ENCODE measurements at places on chromosomes 7 and 10.
A peak's percentile ranks its signal among the peaks of the same experiment; 100 is the strongest.

DNA sequence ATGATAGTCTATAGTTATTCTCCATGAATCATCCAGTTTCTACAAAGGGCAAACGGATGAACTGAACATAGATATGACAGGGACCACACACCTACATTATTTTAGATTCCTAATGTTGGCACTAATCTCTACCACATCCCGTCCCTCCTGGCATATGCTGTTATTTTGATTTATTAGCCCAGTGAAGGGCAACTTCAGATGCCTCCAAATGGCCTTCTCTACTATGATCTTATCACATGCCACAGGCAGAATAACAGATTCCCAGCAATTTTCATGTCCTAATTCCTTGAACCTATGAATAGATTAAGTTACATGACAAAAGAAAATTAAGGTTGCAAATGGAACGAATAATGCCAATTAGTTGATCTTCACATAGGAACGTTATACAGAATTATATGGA, 474.7 kb downstream of the ANKRD7 start:
- DNase-seq = no peak

- DNase-seq = no peak
These were observed 65.8 kb upstream of the PRSS58 start for GRCh38 chr7:142323706-142324105.

DNA sequence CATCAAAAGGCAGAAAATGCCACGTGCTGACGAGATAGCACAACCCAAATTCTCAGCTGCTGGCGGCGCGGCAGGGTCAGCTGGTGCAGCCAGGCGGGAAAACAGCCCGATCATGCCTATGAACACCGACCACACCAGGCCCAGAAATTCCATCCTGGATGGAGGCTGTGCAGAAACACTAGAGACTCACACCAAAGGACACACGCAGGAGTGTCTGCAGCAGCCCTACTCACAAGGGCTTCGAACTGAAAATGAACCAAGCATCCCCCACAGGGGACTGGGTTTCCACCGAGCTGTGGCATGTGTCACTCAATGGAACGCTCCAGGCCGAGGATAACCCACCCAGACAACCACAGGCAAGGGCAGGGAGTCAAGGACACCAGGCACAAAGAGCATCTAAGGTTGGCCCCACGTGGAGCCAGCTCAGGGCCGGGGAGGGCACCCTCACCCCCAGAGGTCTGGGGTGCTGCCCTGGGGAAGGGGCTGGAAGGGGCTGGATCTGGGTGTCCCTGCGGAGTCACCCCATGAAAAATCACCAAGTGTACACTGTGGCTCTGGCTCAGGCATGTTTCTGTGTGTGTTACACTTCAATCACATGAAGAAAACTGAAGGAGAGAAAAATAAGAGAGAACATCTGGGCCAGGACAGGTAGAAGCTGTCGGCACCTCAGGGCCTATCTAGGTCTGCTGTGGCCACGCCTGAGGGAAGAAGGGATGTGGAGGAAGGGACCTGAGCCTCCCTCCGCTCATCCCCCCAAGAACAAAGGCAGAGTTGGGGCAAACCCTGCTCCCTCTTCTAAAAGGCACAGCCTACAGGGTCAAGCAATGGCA, 33.0 kb downstream of the RASGEF1A start:
- DNase-seq = no peak

DNA sequence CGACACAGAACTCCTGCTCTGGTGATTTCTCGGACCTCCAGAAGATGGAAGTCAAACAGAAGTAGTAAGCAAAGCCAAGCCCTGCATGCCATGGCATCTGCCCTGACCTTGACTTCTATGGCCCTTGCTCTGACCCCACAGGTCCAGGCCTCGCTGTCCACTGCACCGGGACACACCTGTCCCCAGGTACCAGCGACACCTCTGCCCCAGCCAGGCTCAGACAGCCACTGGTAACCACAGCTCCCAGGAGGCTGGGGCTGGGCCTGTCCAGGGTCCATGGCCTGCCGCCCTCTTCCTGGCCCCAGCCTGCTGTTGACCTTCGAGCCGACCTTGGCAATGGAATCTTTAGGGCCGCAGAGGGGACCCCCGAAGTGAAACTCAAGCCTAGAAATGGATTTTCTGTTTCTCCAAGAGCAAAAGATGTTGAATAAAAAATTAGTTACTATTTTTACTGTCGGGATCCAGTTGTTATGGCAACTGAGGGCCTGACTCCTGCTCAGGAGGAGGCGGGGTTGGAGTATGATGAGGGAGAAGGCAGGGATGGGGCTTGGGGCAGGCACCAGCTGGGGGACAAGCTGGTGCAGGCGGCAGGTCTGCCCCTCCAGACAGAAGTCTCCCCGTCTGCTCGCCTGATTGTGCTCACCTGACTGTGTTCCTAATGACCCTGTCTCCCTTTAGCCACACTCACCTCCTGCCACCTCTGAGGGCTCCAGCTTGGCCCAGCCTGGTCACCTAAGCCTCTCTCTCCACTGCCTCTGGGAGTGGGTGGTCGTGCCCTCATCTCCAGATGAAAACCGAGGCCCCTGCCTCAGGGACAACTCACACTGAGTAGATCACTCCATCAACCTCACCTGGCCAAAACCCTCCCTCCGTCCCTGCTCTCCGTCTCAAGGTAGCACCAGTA, 4.1 kb upstream of the MMD2 start:
- no peak for DNase-seq

GRCh38 chr10:114650266-114650665, 7.8 kb downstream of the ABLIM1 start:
- no peak for DNase-seq

- DNase-seq = peak; percentile 57
These were observed 587 bp upstream of the GRK5 start for GRCh38 chr10:119206603-119207365.

- no peak for DNase-seq
These were observed 42.6 kb upstream of the FAM133B start for GRCh38 chr7:92632791-92633190.

GRCh38 chr10:5411941-5412276, 448 bp upstream of the NET1 start:
- DNase-seq = no peak

- no peak for DNase-seq
These were observed 1.0 kb downstream of the BUD31 start for GRCh38 chr7:99409806-99410205.

GRCh38 chr10:68877482-68878110, 23.5 kb upstream of the DDX50 start:
- no peak for DNase-seq

DNA sequence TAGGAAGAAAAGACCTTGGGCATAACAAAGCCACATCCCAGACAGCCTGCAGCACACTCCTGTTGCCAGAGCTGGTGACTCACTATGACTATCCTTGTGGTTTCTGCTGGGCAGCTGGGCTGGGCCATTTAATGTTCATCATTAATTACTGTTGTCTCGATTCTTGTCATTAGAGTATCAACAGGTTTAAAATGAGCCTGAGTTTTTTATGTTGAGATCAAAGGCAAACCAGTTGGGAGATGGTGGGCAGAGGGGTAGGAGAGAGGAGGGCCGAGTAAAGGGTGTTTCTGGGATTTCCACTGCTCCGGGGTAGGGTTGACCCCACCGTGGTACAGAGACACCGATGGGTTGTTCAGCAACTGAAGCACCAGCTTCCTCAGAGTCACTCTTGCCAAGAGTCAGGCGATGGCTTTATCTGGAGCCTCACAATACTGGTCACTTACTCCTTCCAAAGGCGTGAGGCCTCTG, 128.7 kb upstream of the LYZL1 start:
- DNase-seq = no peak

GRCh38 chr10:35409094-35409582, 72.8 kb downstream of the CCNY start:
- peak; percentile 69 for DNase-seq

GRCh38 chr7:136234040-136234439, 256.9 kb upstream of the MTPN start:
- no peak for DNase-seq

DNA sequence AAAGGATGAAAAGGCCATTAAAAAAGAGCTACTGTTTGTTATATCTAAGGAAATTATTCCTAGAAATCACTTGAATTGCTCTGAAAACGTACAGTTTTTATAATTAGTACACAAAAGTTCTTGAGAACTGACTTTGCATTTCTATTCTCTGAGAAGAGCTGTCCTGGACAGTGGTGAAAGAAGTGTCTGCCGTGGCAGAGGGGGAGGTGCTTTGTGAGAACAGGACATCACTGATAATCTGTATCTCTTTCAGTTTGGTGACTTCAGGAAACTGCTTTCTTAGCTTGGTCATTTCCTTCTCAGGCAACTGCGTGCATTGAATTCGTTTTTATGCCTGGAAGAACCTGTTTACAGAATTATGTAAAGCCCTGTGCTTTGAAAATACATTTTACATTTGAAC, 52.1 kb downstream of the POLL start:
- DNase-seq = no peak

DNA sequence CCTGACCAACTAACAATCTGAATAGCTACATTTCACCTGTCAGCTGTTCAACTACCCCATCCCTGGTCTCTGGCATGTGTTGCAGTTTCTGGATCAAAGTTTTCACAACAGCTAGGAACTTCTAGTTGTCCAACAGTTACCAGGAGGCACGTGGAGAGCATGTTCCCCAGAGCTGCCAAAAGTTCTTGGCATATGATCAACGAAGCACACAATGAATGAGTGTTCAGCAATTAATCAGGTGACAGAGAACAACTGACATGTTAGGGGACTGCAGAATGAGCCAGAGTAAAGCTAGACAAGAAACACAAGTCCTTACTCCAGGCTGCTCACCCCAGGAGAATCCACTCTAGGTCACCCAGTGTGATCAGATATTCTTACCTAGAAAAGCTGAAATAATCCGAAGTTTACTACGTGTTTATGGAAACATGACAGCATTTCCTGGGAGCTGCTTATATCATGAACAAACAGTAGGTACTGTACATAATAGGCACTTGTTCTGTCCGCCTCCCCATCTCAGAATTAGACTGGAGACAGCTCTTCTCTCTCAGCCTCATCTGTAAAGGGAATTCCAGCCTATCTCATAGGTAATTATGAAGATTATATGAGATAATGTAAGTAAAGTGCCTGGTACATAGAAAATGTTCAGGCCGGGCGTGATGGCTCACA, 50.6 kb downstream of the ZNF438 start:
- DNase-seq = no peak

DNA sequence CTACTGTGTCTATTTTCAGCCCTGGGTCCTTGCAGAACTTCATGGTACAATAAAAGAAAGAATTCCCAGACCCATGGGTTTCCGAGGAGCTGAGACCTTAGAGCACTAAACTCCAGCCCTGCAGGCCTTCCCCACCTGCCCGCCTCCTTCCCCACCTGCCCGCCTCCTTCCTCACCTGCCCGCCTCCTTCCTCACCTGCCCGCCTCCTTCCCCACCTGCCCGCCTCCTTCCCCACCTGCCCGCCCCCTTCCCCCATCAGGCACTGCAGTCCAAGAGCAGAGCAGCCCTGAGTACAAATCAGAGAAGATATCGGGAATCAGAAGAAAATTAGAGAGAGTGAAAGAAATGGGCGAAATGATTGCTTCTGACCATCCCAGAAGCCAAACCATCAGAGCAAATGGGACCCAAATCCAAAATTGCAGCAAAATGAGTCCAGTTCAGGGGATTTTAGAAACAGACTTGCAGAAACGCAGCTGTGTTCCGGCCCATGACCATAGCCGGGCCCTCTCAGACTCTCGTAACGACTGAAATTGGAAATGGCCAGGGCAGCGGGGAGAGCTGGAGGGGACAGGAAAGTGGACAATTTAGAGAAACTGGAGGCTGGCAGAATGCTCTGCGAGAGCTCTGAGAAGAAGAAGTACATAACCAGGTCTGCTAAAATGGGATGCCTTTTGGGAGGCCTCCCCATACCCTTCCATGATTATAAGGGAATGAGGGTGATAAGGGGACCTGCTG, 568.4 kb downstream of the TCERG1L start:
- no peak for DNase-seq

- DNase-seq = no peak
These were observed 52.6 kb downstream of the OGDH start for GRCh38 chr7:44658979-44659378.

- no peak for DNase-seq
These were observed 148.4 kb downstream of the RNF133 start for GRCh38 chr7:122550545-122550944.

GRCh38 chr10:3409928-3410327, 237.3 kb upstream of the PITRM1 start:
- no peak for DNase-seq

- peak; percentile 47 for DNase-seq
These were observed 3.7 kb upstream of the IFIT1B start for GRCh38 chr10:89373916-89374711.

DNA sequence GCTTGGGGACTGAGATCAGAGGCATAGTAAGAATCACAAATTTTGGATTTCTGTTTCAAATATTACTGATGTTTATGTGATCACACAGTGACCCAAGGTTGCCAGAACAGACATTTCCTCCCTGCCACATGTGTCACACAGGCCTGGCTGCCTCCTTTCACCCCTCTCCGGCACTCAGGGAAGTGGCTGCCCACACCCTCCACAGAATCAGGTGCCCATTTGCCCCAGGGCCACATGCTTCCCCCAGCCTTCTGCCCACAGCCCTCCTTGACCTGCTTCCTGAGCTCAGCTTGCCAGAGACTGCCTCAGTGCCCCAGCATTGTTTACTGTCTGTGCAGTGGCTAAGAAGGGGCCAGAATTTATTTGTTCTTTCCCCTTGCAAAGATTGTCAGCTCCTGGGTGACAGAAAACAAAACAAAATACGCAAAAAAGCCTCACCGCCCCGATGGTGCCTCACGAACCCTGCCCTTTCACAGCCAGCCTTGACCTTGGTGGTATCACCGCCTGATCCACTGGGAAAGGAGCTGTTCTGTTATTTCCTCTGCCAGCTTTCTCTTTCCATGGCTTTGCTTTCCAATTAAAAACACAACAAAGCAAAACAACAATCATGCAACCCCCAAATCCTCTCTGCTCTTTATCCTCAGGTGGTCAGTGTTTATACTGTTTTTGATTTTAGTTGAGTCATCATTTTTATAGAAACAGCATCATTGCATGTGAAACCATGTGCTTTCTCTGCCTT, 52.8 kb downstream of the CHN2 start:
- peak; percentile 44 for DNase-seq

- DNase-seq = no peak
These were observed 26.7 kb upstream of the MKI67 start for GRCh38 chr10:128152741-128153580.

DNA sequence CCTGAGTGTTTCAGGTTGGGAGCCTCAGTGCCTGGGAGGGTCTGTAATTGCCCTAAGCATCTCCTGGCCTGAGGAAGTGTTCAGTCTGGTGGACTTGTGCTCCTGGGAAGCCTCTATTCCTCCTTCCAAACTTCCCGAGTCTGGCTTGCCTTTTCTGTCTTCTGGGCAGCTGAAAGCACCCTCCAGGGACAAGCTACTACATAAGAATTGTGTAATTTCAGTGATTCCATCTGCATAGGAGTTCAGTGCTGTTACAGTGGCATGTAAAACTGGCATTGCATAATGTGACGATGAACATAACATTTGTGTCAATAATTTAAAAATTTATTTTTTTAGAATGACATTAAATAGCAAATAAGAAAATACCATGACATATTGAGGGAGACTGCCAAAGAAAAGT, 109.3 kb downstream of the AOAH start:
- no peak for DNase-seq

- DNase-seq = no peak
These were observed 27.3 kb upstream of the SFRP5 start for GRCh38 chr10:97798958-97799610.

- peak; percentile 59 for DNase-seq
These were observed 426 bp downstream of the SYPL1 start for GRCh38 chr7:106111655-106112117.
